ENCODE measurements at places on chromosomes 5 and 9.

DNA sequence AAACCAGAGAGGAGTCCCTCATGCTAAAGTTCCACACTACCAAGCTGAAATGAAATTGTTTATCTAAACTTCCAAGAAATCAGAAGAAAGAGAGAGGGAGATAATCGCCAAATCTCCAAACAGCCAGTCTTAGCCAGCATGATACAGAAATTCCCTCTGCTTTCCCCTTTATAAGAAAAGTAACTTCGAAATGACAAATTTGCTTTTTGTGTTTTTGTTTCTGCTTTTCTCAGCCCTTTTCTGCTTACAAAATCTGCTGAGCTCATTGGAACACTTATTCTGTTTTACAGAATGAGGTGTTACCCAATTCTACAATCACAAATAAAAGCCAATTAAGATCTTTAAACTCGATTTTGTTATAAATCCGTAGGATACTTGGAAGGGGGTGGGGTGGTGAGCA, 72.9 kb downstream of the SFXN1 start:
- no peak for DNase-seq

- DNase-seq = no peak
Measured at GRCh38 chr5:177357146-177357458, 622 bp upstream of the RGS14 start.

- DNase-seq = no peak
Measured at GRCh38 chr5:57437976-57438805, 44.4 kb downstream of the ACTBL2 start.

- DNase-seq = no peak
Measured at GRCh38 chr5:58451732-58452565, 7.9 kb downstream of the PLK2 start.

DNA sequence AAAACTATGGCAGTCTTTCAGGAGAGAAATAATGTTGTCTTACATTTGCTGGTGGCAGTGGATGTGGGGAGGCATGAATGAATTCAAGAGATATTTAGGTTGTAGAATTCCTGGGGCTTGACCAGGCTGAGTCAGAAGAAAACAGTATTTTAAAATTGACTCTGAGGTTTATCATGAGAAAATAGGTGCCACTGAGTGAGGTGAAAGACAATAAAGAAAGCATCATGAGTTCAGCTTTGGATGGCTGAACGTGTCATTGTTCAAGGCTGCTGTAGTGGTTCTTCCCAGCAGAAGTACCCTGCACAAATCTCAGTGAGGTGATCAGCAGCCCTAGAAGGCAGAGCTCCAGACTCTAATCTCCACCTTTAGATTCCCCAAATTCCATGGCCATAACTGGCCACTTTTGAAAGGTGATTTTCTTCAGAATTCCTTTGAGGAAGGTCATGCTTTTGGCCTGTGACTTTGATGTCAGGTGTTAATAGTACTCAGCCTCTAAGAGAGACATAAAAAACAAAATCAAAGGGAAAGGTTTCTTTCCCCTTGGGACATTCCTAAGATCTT, 395.4 kb downstream of the NTRK2 start:
- no peak for DNase-seq

DNA sequence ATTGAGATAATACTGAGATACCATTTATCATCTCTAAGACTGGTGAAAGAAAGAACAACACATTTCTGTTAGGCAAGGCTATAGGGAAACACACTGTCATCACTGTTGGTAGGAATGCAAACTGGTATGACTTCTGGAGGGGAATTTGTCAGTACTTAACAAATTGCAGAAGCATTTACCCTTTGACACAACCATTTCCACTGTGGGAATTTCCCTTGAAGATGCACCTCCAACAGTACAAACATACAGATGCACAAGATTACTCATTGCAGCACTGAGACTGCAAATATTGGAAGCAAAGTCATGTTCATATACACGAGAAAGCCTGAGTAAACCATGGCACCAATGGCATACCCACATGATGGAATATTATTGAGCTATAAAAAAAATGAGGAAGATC, 17.6 kb downstream of the GM2A start:
- DNase-seq = no peak

GRCh38 chr9:117300371-117301110, 114.3 kb downstream of the ASTN2 start:
- DNase-seq = no peak

GRCh38 chr5:60972231-60972630, 27.2 kb downstream of the NDUFAF2 start:
- DNase-seq = no peak

GRCh38 chr5:28400076-28400475, 1361.7 kb upstream of the CDH9 start:
- DNase-seq = no peak

GRCh38 chr5:148962761-148963324, 100.0 kb downstream of the SH3TC2 start:
- no peak for DNase-seq

- no peak for DNase-seq
Measured at GRCh38 chr5:14331386-14331781, 188.2 kb downstream of the TRIO start.

DNA sequence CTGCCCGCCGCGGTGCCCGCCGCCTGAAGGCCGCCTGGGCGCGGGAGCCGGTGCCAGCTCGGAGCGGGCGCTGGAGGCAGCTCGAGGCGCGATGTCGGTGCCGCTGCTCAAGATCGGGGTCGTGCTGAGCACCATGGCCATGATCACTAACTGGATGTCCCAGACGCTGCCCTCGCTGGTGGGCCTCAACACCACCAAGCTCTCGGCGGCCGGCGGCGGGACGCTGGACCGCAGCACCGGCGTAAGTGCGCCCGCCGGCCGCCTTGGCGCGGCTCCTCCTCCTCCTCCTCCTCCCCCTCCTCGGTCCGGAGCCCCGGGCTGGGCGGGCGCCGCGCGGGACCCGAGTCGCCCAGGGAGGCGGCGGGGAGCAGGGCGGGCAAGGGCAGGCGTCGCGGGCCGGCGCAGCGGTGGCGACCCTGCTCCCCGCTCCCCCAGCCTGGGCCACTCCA, 455 bp downstream of the OLFM1 start:
- no peak for DNase-seq

GRCh38 chr9:115717711-115718173, 435.8 kb upstream of the PAPPA start:
- DNase-seq = no peak

DNA sequence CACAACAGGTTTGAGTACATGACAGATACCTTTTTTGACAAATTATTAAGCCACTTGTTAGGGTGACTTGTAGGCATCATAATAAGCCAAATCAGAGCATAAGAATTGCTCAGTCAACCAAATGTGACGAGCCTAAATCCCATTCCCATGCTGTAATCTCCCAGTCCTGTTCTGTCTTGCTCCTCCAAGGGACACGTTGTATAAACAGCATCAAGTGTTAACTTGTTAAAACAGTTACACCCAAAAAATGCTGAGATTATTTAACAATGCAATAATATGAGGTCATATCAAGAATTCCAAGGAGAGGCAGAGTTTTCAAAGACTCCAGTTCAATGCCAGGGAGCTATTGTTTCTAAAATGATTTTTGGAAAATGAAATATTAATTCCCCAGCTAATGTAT, 76.2 kb downstream of the SH3TC2 start:
- no peak for DNase-seq

DNA sequence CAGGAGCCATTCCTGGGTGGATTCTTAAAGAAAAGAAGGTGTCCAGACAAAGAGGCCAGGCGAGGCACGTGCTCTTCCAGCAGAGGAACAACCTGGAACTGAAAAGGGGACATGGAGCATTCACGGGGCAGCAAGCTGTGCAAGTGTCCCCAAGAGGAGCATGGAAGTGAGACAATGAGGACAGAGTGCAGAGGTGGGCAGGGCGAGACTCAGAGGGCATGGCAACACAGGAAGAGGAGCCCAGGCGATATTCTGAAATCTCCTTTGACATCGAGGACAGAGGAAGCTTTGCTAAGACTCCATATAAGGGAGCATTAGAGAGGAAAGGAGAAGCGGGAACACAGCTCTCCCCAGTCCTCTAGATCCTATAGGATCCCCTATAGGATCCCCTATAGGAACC, 29.4 kb upstream of the SPATA31E1 start:
- no peak for DNase-seq

- DNase-seq = no peak
Measured at GRCh38 chr9:18129809-18130334, 344.1 kb upstream of the ADAMTSL1 start.

DNA sequence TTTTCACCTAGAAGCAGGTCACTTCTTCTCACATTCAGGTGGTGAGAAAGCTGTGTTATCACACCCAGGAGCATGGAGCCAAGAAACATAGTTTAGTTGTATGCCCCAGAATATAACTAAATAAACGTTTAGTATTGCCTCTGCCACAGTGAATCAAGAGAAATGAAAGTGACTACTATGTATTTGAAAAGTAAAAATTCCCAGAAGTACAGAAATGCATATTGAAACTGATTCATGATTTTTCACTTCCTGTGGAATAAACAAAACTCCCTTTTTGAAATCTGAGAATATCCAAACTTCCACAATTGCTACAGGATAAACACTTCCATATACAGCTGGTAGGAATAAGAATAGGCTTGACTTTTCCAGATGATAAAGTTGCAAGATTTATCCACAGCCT, 15.3 kb upstream of the NINJ1 start:
- DNase-seq = no peak

- DNase-seq = no peak
Measured at GRCh38 chr9:95061916-95062595, 255.5 kb downstream of the FANCC start.

DNA sequence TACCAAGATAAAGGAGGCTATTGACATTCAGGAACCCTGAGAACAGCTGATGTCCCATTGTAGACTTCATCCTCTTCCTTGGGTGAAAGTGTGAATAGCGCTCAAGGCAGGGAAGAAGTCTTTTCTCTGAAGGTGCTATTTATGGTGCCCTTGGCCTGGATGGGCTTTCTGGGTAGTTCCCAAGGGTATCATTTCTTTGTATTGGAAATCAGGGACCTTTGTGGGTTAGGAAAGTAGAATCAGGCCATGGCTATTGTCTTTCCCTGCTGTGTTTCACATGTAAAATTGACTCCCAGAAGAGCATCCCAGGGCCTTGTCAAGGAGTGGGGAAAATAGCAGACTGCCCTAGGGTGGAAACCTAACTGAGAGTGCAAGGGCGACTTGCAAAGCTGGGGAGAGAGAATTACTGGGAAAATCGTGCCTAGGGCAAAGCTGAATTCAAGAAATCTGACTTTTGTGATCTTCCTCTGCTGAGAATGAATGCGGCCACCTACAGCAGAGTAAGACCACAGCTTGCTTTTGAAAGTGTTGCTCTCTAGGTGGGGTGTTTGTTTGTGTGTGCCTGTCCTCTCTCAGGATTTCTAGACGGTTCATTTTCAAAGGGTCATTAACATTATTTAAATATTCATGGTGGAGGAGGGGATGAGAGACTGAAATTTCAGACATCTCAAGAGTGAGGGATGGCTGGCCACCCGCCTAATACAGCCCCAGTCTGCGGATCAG, 160.6 kb downstream of the C9orf152 start:
- no peak for DNase-seq

DNA sequence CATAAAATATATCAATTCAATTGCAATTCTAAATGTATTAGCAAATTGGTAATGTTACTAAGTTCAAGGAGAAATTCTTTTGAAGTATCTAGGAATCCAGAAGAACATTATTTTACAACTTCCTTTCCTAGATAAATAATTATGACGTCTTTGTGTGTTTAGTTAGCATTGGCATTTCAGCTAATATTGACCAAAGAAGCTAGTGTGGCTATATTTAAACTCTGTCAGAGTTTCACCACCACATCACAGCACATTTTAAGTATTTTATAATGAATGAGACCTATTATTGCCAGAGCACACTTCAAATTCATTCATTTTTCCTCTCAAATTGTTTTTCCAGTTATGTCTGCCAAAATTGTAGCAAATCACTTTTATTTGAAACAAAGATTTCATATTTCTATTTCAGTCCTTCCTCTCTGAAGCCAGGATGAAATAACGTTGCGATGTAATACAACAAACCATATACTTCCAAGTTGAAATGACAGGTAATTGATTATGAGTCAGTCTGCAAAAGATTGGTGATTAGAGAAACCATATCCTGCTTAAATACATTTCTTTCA, 18.9 kb downstream of the PLK2 start:
- DNase-seq = no peak

GRCh38 chr9:31112491-31112890, 1272.0 kb upstream of the ACO1 start:
- no peak for DNase-seq
